ENCODE measurements at places on chromosomes 7 and 10. TPM values are rescaled to one million over a fixed set of nuclear protein-coding genes. Genes with fewer than 3 reads are reported as not detected.

The SYT15B gene
- not detected for total RNA-seq

The RHBDD2 gene
- 32.0 TPM for total RNA-seq

The ZNF365 gene
- 2.0 TPM for total RNA-seq

The PCDH15 gene
- not detected for total RNA-seq

The TAC1 gene
- not detected for total RNA-seq

The JAKMIP3 gene
- 0.34 TPM for total RNA-seq

The RBP3 gene
- total RNA-seq, result not detected

The HECW1 gene
- not detected for total RNA-seq

The DYNC1I1 gene
- total RNA-seq, result 3.4 TPM

The LDB3 gene
- total RNA-seq, result 1.0 TPM

The HPSE2 gene
- 2.4 TPM for total RNA-seq

The CHAT gene
- not detected for total RNA-seq

The MEOX2 gene
- not detected for total RNA-seq

The CLDN4 gene
- not detected for total RNA-seq

The HOXA5 gene
- total RNA-seq, result not detected

All from melanocyte of skin (primary cell).